ENCODE measurements at places on chromosomes 16 and 17.

- H3K4me3 ChIP-seq: no peak overlapping the region
- no peaks in the 10 kb centered on the region for H3K36me3 ChIP-seq
- H3K27me3 ChIP-seq: no peaks in the 10 kb centered on the region
- DNase-seq: no peak
- H3K27ac ChIP-seq: no peak overlapping the region
- H3K4me1 ChIP-seq: no peaks in the 10 kb centered on the region
These were observed 36.2 kb downstream of the ABR start for GRCh38 chr17:1143573-1143972.

DNA sequence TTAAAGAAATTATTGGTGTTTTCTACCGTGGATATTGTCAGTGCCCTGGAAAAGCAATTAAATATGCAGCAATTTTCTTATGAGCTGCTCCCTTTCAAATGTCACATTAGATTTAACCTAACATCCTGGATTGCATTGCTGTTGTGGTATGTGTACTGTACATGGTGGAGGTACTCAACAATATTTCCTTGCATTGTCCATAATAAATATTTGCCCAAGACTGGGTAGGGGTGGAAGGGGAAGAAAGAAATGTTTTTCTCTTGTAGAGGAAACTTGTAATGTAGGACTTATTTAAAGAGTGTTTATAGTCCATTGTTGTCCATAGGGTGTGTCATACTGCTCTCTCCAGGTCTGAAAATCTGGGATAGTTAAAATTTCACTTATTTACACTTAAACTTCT, 346.2 kb upstream of the TBX2 start:
- no peak overlapping the region for H3K27ac ChIP-seq
- no peaks in the 10 kb centered on the region for H3K36me3 ChIP-seq
- H3K4me1 ChIP-seq: peaks cover 16% of the 10 kb centered on the region

- H3K27ac ChIP-seq: peak overlapping the region; percentile 19
- peaks cover 22% of the 10 kb centered on the region for H3K27me3 ChIP-seq
- H3K4me1 ChIP-seq: peaks cover 39% of the 10 kb centered on the region
- DNase-seq: peak; percentile 37
These were observed 119.9 kb upstream of the SMURF2 start for GRCh38 chr17:64781810-64782555.

- H3K4me3 ChIP-seq: no peak overlapping the region
- H3K36me3 ChIP-seq: no peaks in the 10 kb centered on the region
- DNase-seq: no peak
- peaks cover 58% of the 10 kb centered on the region for H3K27me3 ChIP-seq
These were observed 179.6 kb downstream of the AIPL1 start for GRCh38 chr17:6255322-6255721.

- peaks cover 24% of the 10 kb centered on the region for H3K4me1 ChIP-seq
- DNase-seq: no peak
- H3K36me3 ChIP-seq: no peaks in the 10 kb centered on the region
- no peak overlapping the region for H3K27ac ChIP-seq
- H3K4me3 ChIP-seq: no peak overlapping the region
These were observed 58.6 kb downstream of the SPECC1 start for GRCh38 chr17:20067711-20068110.

DNA sequence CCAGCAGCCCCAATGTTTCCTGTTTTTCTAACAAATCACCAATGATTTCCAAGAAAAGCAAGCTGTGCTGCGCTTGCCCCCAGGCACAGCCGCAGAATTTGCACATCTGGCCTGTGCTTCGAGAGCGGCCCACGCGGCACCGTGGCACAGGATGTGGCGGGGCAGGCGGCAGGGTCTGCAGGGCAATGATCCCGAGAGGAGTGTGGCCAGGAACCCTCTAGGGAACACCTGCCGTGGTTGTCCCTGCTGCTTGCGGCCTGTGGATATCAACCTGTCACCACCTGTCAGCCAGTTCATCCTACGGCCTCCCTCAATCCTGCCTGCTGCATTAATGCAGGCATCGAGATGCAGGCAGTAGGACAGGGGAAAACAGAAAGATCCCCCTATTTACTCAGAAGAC, 24.0 kb downstream of the PIK3R5 start:
- peaks cover 54% of the 10 kb centered on the region for H3K36me3 ChIP-seq
- H3K4me3 ChIP-seq: peak overlapping the region; percentile 69
- peak overlapping the region; percentile 93 for H3K27ac ChIP-seq
- peaks cover 85% of the 10 kb centered on the region for H3K4me1 ChIP-seq

DNA sequence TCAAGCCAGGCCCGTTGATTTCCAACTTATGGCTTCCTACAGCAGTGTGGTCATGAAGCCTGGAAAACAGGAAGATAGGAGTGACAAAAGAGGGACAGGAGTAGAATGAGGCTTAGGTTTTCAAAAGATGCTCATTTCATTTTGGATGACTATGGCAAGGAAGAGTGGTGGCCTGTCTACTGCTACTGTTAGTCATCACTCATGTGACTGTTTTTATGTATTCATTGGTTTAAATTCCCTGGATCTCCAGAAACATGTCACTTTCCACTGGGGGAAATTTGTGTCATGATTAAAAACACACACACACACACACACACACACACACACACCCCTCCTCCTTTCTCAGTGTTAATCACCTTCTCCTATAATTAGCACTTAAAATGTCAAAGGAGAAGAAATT, 1.1 kb upstream of the CYLD start:
- H3K36me3 ChIP-seq: peaks cover 31% of the 10 kb centered on the region
- H3K27ac ChIP-seq: peak overlapping the region; percentile 94
- no peaks in the 10 kb centered on the region for H3K27me3 ChIP-seq
- peaks cover 60% of the 10 kb centered on the region for H3K4me1 ChIP-seq

- H3K27me3 ChIP-seq: peaks cover 71% of the 10 kb centered on the region
- no peak overlapping the region for H3K27ac ChIP-seq
- peak; percentile 49 for DNase-seq
- no peaks in the 10 kb centered on the region for H3K36me3 ChIP-seq
These were observed 577 bp upstream of the HS3ST2 start for GRCh38 chr16:22813223-22813947.

- no peak overlapping the region for H3K4me3 ChIP-seq
- no peak overlapping the region for H3K27ac ChIP-seq
- no peaks in the 10 kb centered on the region for H3K4me1 ChIP-seq
- DNase-seq: no peak
- no peaks in the 10 kb centered on the region for H3K36me3 ChIP-seq
- H3K27me3 ChIP-seq: peaks cover 20% of the 10 kb centered on the region
These were observed 229.0 kb upstream of the GSE1 start for GRCh38 chr16:85383836-85384832.

DNA sequence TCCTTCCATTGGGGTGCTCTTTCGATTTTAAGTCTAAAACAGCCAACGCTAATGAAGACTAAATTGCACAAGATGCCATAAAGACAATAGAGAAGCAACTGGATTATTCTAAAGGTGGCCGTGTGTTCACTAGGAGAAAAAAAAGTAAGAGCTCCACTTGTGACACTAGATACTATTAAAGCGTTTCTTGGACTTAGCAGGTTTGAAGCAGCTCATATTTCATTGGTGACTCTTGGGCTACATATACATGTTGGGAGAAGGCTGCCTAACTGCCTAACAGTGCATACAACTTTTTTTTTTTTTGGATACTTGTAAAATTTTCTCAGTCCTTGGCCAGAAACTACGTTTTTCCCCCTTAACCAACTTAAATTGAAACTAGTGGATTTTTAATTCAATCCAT, 111.8 kb upstream of the NOG start:
- H3K4me3 ChIP-seq: no peak overlapping the region
- peaks cover 2% of the 10 kb centered on the region for H3K27me3 ChIP-seq
- no peak overlapping the region for H3K27ac ChIP-seq
- no peak for DNase-seq
- H3K4me1 ChIP-seq: no peaks in the 10 kb centered on the region

- peak overlapping the region; percentile 100 for H3K27ac ChIP-seq
- DNase-seq: peak; percentile 66
These were observed 3.9 kb downstream of the TRPV2 start for GRCh38 chr17:16419074-16419928.

DNA sequence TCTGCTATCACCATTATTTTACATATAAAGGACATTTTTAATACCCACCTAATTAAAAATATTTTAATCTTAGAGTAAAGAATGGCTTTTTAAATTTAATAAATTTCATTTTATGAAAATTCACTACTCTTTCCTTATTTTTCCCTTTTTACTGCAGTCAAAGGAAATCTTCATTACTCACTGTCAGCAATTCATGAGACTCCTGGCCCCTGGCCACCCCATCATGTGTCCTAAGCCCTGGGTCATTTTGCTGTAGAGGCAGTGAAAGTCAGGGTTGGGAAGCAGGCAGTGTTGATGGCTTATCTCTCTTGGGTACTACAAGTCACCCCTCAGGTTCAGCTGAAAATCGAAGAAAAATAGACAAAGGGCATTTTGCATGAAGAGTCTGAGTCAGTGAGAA, 468.6 kb upstream of the CCL2 start:
- no peaks in the 10 kb centered on the region for H3K4me1 ChIP-seq
- no peaks in the 10 kb centered on the region for H3K36me3 ChIP-seq
- no peak for DNase-seq
- no peak overlapping the region for H3K4me3 ChIP-seq

DNA sequence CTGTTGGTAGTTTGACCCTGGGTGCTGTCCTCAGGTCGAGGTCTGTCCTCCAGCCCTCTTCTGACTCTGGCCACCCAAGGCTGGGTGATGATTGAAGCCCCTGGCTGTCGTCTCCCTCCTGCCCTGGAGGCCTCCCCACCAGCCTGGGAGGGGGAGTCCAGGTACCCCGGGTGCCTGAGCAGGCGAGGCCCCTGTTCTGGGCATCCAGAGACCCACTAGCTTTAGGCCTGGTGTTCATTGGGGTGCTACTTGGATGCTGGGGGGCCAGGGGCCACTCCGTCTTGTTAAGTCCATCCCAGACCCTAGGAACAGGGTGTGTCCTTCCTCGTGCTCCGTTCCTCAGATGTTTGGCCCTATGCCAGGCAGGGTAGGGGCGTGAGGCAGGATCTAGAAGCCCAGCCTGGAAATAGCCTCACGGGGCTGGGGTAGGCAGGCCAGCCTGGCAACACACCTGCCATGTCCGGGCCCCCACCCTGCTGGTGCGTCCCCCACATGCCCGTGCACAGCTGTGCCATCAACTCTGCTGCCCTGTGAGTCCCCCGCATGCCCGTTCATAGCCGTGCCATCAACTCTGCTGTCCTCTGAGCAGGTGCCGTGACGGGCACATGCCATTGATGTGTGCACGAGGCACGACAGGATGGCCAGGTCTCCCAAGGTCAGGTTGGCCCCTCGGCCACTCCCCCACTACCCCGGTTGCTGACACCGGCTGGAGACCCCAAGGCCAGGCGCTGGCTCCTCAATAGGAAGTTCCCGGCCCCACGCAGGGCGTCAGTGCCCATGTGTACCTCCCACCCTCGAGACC, 36.9 kb downstream of the GINS2 start:
- peaks cover 5% of the 10 kb centered on the region for H3K4me1 ChIP-seq
- no peak for DNase-seq
- H3K4me3 ChIP-seq: no peak overlapping the region
- no peaks in the 10 kb centered on the region for H3K27me3 ChIP-seq
- H3K27ac ChIP-seq: peak overlapping the region; percentile 18

GRCh38 chr17:9123594-9124553, 102.6 kb downstream of the NTN1 start:
- H3K4me3 ChIP-seq: no peak overlapping the region
- peak overlapping the region; percentile 4 for H3K27ac ChIP-seq
- no peaks in the 10 kb centered on the region for H3K36me3 ChIP-seq
- no peak for DNase-seq
- H3K27me3 ChIP-seq: peaks cover 28% of the 10 kb centered on the region

GRCh38 chr16:65793781-65794180, 572.7 kb upstream of the CDH5 start:
- no peak for DNase-seq

DNA sequence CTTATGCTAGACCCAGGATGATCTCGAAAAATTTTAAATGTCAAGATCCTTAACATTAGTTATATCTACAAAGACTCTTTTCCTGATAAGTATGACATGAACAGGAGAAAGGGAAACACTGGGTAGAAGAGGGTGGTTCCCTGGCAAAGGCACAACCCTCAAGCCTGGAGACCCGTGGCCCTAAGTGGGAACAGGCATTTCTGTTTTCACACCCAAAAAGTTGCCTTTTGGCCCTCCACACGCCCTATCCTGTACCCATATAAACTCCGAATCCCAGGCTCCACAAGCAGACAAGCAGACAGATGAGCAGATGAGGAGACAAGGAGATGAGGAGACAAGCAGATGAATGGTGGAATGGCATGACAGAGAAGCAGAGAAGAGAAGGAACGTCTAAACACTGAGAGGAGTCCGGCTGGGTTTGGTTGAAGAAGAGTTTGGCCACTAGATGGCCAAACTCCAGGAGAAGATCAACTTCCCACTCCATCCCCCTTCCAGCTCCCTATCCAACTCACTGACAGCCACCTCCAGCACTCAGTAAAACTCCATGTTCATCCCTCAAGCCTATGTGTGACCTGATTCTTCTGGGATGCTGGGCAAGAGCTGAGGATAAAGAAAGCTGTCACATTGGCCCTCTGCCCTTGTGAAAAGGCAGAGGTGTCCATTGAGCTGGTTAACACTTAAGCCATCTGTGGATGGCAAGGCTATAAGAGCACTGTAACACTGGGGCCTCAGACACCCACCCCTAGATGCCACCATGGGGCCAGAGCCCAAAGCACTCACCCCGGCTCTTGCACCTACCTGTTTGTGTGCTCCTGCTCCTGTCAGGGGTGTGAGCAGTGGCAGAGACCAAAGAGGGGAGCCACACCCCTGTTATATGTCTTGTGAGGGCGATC, 139.6 kb upstream of the FAM20A start:
- H3K4me1 ChIP-seq: no peaks in the 10 kb centered on the region
- H3K27ac ChIP-seq: no peak overlapping the region
- H3K36me3 ChIP-seq: no peaks in the 10 kb centered on the region

GRCh38 chr17:36613155-36613554, 11.8 kb downstream of the MRM1 start:
- H3K4me1 ChIP-seq: peaks cover 13% of the 10 kb centered on the region
- H3K4me3 ChIP-seq: no peak overlapping the region
- H3K36me3 ChIP-seq: peaks cover 22% of the 10 kb centered on the region
- no peak overlapping the region for H3K27ac ChIP-seq

GRCh38 chr17:34245351-34245905, 9.7 kb upstream of the CCL2 start:
- no peaks in the 10 kb centered on the region for H3K4me1 ChIP-seq
- peaks cover 6% of the 10 kb centered on the region for H3K27me3 ChIP-seq
- no peak for DNase-seq
- H3K36me3 ChIP-seq: no peaks in the 10 kb centered on the region
- H3K27ac ChIP-seq: no peak overlapping the region

- H3K4me3 ChIP-seq: no peak overlapping the region
- no peak for DNase-seq
- H3K27me3 ChIP-seq: peaks cover 42% of the 10 kb centered on the region
- peaks cover 8% of the 10 kb centered on the region for H3K4me1 ChIP-seq
- H3K27ac ChIP-seq: no peak overlapping the region
These were observed 15.5 kb upstream of the C1QL1 start for GRCh38 chr17:44983563-44983962.

DNA sequence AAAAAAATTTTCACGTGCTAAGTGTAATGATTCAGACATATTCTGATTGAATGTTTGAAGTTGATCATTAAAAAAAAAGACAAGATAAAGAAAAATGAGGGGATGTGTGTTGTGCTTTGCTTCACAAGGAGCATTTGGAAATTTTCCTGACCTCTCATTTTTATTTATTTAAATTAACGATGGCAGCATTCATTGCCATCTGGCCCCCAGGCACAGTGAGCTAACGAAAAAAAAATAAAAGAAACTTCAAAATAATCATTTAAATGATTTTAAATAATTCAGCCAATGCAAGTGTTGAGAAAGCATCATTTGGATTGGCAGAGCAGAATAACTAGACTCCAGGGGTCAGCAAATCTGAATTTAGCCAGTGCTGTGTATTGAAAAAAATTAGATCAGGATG, 1037.2 kb downstream of the CDH11 start:
- H3K4me3 ChIP-seq: no peak overlapping the region
- H3K27ac ChIP-seq: no peak overlapping the region
- no peak for DNase-seq

GRCh38 chr17:34487626-34488025, 91.8 kb upstream of the TMEM132E start:
- DNase-seq: no peak
- H3K4me1 ChIP-seq: peaks cover 1% of the 10 kb centered on the region
- H3K4me3 ChIP-seq: no peak overlapping the region

Measured in activated T-cell treated with anti-CD3 and anti-CD28 coated beads, Interleukin-2, amount 50 U/mL, for 24 hours (primary cell).